ENCODE measurements at places on chromosomes 13 and 19.

- no peak for DNase-seq
Observed at GRCh38 chr19:36847968-36848367, 2.7 kb upstream of the ZNF345 start.

- DNase-seq = no peak
Observed at GRCh38 chr13:36533806-36534205, 101.5 kb downstream of the CCNA1 start.

- no peak for DNase-seq
Observed at GRCh38 chr13:42707586-42707985, 73.8 kb upstream of the FAM216B start.

- no peak for DNase-seq
Observed at GRCh38 chr13:44514278-44514677, 61.9 kb downstream of the TSC22D1 start.

GRCh38 chr13:90956031-90956430, 391.5 kb upstream of the MIR17HG start:
- no peak for DNase-seq

DNA sequence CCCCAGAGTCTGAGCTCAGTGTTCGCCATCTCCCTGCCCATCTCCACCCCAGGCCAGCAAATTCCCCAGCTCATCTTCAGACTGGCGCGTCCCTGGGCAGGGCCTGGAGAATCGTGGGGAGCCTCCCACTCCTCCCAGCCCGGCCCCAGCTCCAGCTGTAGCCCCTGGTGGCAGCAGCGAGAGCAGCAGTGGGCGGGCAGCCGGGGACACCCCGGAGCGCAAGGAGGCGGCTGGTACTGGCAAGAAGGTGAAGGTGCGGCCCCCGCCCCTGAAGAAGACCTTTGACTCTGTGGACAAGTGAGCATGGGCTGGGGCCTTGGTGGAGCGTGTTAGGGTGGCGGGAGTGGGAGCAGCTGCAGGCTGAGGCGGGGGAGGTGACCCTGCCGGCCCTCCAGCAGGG, 8.4 kb upstream of the PRR19 start:
- DNase-seq = no peak

All from omental fat pad (tissue), 4 donors.